ENCODE measurements at places on chromosomes 11 and 22. TPM values are rescaled to one million over a fixed set of nuclear protein-coding genes. Genes with fewer than 3 reads are reported as not detected.

- peak; percentile 27 for DNase-seq
These were observed 8.4 kb downstream of the TSPAN4 start for GRCh38 chr11:850775-851763.

The SCGB1A1 gene
- not detected for polyA plus RNA-seq

- peak; percentile 88 for DNase-seq
These were observed 2.6 kb upstream of the GCAT start for GRCh38 chr22:37804881-37805809.

The MAJIN gene
- polyA plus RNA-seq = not detected

- DNase-seq = peak; percentile 80
These were observed 36.2 kb downstream of the TXN2 start for GRCh38 chr22:36445158-36445668.

- DNase-seq = no peak
These were observed 9.7 kb downstream of the PDGFB start for GRCh38 chr22:39234867-39235687.

- no peak for DNase-seq
These were observed 40.1 kb downstream of the MUC5B start for GRCh38 chr11:1263010-1263409.

- DNase-seq = no peak
These were observed 351.9 kb downstream of the ETS1 start for GRCh38 chr11:128235426-128235825.

The LRRC32 gene
- polyA plus RNA-seq = 3.5 TPM

The YAP1 gene
- 11.9 TPM for polyA plus RNA-seq

All from GM23248 (cell line).